ENCODE measurements at places on chromosomes 5 and 9.

DNA sequence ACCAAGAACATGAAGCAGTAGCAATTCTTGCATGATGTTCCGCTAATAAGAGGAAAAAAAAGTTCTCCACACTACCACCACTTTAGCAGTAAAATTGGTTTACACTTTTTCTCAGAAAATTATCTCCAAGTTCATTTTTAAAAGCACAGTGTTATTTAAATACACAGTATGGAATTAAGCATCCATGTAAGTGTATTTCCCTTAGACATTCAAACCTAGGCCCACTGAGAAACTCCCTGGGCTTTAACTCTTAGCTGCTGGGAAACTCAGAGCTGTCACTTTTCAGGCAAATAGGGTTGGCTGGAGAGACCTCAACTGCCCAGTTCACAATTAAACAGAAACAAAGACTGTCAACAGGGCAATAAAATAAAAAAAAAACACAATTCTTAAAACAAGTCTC, 2.7 kb downstream of the GNAQ start:
- DNase-seq, result no peak

DNA sequence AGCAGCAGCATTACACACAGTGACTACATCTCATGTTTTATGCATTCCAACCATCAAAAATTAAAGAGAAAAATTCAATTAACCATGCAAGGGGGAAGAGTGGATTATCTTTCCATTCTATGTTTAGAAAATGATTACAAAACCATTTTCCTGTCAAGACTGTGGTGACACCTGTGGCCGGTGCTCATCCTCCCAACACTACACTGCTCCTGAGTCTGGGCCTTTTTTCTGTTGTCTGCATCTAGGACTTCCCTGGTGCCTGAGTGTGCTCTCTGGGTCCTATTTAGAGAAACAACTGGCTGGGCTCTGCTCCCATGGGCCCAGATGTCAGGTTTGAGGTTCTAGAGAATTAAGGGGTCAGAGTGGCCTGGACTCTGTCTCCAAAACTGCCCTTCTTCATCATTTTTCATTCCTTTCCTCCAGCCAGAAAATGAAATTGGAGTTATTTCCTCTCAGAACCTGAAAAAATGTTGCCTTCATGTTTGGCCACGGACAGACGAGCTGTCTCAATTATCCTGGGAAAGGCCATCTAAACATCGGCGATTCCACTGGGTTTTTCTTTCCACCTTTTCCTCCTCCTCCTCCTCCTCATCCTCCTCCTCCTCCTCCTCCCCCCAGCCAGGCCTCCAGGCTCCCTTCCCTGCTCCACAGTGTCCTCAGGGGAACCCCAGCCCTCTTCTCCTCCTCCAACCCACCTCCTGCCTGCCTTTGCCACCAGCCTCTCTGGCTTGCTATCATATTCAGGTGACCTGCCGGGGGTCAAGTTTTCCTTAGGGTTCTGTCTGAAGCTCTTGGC, 11.4 kb upstream of the ARSI start:
- no peak for DNase-seq

- no peak for DNase-seq
Observed at GRCh38 chr5:141747152-141748141, 65.4 kb upstream of the ARAP3 start.

DNA sequence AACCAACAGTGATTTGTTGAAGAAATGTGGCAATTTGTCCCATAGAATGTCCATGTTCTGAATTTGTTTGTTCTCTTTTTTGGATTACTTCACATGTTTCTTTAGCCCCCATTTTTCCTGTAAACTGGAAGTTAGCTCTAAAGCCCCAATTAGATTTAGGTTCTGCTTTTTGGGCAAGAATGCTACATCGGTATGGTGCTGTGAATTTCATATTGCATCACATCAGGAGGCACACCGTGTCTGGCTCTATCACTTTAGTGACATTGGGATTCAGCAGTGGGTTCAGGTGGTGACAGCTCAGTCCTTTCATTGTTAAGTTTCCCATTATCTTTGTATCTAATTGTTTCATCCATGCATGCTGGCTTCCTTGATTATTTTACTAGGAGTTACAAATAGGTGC, 27.9 kb downstream of the ADGRV1 start:
- no peak for DNase-seq

Data from inflammatory macrophage treated with lipopolysaccharide for 4 hours (primary cell).